Endothelial cell (in vitro differentiated cells): ENCODE measurements at places on chromosomes 4 and X. TPM values are rescaled to one million over a fixed set of nuclear protein-coding genes. Genes with fewer than 3 reads are reported as not detected.

GRCh38 chrX:48107717-48108116 is 22.7 kb upstream of the SPACA5B start:
- DNase-seq: no peak

Gene MTTP
- 0.26 TPM for total RNA-seq

Gene ADGRG2
- not detected for total RNA-seq

Gene F8A2
- not detected for total RNA-seq

GRCh38 chr4:41822325-41822724 is 73.8 kb upstream of the PHOX2B start:
- DNase-seq: no peak

Gene AFP
- not detected for total RNA-seq

GRCh38 chrX:2582667-2583066 is 81.9 kb upstream of the DHRSX start:
- no peak for DNase-seq

DNA sequence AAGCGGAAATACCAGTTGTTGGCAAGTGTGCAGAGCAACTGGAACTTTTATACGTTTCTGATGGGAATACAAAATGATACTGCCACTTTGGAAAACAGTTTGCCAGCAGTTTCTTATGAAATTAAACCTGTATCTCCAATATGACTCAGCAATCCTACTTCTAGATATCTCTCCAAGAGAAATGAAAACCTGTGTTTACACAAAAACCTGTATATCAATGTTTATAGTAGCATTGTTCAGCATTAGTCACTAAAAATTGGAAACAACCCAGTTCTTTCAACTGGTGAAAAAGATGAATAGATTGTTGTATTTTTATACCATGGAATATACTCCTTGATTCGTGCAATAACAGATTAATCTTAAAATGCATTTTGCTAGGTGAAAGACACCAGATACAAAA is 26.8 kb downstream of the ATP7A start:
- DNase-seq: no peak

Gene TLR10
- not detected for total RNA-seq

DNA sequence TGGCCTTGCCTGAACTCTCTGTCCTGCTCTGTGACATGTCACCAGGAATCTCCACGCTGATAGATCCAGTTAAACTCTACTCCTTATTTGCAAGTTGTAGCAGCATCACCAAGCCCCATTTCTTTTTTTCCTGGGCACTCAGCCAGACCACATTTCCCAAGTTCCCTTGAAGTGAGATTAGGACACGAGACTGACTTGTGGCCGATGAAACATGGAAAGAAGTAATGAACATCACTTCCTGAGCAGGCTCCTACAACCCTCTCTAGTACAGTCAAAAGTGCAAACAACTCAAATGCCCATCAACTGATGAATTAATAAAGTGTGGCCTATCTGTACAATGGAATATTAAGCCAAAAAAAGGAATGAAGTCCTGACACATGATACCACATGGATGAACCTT is 74.6 kb downstream of the MAP3K15 start:
- no peak for DNase-seq

GRCh38 chr4:162644346-162644745 is 480.5 kb upstream of the FSTL5 start:
- no peak for DNase-seq

- no peak for DNase-seq
These were observed 58.9 kb downstream of the NAF1 start for GRCh38 chr4:163107754-163108153.

Gene RPL34
- total RNA-seq: 1,233 TPM

DNA sequence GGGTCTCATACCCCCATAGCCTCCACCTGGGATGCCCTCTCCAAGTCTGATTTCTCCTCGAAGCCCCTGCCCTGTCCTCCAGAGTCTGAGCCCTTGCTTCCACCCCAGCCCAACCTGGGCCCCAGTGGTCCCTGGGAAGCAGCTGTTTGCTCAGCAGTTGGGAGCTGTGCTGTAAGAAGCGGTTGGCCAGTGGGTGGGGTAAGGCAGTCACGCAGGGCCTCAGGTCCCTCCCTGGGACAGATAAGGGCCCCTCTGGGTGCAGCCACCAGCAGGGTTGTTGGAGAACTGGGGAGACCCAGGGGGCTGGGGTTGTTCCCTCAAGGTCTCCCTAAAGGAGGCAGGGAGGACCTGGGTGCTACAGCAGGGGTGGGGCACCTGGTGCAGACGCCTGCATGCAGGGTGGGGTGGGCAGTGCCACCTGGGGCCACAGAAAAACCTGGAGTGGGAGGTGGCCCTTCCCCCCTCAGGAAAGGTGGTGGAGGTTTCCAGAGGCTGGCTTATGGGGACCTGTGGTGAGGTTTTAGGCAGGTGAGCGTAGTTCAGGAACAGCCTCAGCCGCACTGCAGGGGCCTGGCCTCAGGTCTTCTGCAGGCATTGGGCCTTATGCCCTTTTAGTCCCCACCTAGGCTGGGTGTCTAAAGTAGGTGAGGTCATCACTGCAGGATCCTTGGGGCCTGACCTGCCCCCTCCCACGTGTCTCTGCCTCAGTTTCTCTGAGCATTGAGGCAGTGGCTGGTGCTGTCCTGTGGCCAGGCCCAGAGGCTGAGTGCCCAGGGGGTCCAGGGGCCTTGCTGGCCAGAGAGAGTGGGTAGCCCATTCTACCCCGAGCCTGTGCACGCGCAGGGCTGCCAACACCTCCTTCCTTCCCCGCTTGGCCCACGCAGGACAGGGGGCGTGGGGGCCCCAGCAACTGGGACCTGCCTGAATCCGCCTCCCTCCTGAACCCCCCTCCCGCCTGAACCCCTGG is 3.1 kb upstream of the SLC26A1 start:
- DNase-seq: no peak
